ENCODE measurements at places on chromosomes 7 and 10.

- DNase-seq = no peak
These were observed 80.8 kb upstream of the MKX start for GRCh38 chr10:27826369-27826768.

GRCh38 chr7:39051707-39052106 lies 74.0 kb downstream of the POU6F2 start:
- DNase-seq = no peak

GRCh38 chr7:30177965-30178364 lies 43.2 kb downstream of the MTURN start:
- DNase-seq = no peak

DNA sequence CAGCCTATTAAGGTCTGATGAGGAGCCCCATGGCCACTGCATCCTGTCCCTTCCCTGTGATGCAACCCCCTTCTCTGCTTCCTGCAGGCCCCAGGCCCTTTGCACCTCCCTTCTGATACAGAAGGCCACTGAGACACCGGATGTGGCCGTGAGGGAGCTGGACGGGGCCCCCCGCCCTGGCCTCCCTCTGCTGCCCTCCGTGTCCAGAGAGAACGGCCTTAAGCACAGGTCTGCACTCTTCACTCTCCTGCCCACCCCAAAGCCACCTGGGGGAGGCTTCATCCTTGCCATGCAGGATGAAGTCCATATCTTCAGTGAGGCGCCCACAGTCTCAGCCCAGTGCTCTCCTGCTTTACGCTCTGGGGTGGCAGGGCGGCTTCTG lies 86.9 kb upstream of the GNA12 start:
- DNase-seq = no peak

DNA sequence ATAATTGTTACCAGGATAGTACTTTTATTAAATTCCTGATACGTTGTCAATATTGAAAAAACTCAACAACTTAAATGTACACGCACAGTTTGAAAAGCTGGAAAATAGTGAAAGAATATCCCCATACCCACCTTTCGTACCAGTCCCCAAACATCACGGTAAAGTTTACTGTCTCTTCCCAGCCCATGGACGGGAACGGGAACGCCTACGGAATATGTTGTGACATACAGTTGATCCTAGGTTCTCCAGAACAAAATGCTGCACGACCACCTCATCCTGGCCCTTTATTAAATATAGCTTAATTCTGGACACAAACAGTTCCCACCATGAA lies 527 bp upstream of the BCAP29 start:
- no peak for DNase-seq

DNA sequence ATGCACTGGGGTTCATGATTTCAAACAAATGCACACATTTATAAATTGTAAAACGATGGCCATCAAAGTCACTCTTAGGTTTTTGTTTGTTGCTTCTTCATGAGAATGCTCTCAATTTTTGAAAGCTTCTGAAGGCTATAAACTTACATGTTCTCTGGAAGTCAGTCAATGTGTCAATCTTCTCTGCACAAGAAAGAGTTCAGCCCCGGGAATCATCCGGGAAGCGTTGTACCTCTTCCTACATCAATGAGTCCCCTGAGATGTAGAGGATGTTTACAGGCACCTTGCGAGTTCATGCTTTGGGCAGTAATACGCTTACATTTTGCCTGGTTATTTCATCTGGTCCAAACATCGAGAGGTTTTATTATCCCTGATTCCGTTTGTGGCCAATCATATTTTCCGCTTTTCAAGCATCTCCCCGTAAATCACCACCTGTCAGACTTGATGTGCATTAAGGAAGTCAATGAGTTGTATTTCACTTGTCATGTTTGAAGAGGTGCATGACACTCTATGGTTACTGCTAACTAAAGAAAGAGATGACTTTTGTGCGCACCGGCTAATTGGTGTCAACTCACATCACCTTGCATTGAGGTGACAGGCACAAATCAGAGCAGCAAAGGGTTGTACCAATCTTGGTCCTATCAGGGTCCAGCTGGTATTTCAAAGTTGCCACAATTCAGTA lies 750.7 kb downstream of the SORCS3 start:
- no peak for DNase-seq

DNA sequence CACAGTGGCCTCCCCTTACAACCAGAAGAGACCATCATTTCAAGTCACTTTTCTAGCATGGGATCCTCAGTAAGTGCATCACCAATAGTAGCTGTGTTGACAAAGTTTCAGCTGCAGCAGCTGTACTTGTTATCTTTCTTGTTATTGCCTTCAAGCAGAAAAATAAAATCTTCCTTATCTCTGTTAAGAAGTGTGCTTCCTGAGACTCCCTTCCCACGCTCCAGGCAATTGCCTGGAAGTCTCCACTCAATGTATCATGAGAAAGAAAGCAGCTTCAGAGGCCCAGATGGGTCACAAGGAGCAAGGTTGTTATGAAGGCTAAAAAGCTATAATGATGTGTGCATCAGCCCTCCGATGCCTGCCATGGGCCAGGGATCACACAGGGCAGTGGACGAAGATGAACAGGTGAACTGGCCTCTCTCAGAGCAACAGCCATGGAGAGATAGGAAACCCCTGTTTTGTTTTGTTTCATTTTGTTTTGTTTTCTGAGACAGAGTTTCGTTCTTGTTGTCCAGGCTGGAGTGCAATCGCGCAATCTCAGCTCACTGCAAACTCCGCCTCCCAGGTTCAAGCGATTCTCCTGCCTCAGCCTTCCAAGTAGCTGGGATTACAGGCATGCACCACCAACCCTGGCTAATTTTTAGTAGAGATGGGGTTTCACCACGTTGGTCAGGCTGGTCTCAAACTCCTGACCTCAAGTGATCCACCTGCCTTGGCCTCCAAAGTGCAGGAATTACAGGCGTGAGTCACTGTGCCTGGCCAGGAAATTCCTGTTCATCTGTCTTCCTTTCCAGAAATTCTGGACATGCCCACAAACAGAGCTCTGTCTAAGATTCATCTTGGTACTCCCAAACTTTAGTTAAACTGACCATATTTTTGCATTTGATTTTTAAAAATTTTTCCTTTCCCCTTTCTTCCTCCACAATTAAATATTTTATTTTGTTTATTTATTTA lies 340.5 kb downstream of the TNS3 start:
- no peak for DNase-seq

- peak; percentile 27 for DNase-seq
These were observed at the start of gene OPTN for GRCh38 chr10:13099666-13100348. TSS of gene OPTN (plus strand) at chr10:13100163. CDS start at chr10:13109123, 8,960 bp downstream.

DNA sequence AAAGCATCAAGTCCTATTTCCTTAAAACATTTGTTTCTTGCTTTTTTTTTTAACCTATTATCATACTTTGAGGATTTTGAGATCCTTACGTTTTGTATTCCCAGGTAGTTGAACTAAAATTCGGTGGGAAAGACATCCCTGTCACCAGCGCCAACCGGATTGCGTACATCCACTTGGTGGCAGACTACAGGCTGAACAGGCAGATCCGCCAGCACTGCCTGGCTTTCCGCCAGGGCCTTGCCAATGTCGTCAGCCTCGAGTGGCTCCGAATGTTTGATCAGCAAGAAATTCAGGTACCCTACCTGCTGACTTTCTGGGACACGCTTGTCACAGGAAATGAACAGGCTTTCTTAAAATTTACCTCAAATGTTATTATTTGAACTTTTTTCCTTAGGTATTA lies 83.0 kb upstream of the DNAJB6 start:
- no peak for DNase-seq

- DNase-seq = no peak
These were observed 108.9 kb upstream of the ZMIZ1 start for GRCh38 chr10:78959924-78960285.

- no peak for DNase-seq
These were observed 1.1 kb upstream of the CDH23 start for GRCh38 chr10:71395621-71396020.
